ENCODE measurements at places on chromosomes 4 and X.

GRCh38 chr4:176261481-176261880 is 7.5 kb downstream of the ASB5 start:
- DNase-seq, result peak; percentile 68

DNA sequence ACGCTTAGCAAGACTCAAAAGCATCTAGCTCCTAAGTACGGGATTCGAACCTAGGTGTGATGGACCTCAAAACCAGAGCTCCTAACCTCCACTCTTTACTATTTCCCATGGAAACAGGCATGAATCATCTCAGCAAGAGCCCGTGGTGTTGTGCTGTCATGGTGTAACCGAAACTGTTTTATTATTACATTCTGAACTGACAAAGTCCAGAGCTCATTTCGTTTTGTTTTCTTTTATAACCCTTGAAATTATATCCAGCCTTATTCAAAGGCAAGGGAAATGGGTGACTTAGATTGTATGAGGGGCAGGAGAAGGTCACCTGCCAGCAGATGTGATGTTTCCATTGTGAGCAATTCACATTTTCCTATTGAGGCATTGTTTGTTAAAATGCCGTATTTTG is 301.1 kb downstream of the FRMPD4 start:
- no peak for DNase-seq

GRCh38 chr4:96486563-96486962 is 646.7 kb downstream of the PDHA2 start:
- DNase-seq, result no peak

DNA sequence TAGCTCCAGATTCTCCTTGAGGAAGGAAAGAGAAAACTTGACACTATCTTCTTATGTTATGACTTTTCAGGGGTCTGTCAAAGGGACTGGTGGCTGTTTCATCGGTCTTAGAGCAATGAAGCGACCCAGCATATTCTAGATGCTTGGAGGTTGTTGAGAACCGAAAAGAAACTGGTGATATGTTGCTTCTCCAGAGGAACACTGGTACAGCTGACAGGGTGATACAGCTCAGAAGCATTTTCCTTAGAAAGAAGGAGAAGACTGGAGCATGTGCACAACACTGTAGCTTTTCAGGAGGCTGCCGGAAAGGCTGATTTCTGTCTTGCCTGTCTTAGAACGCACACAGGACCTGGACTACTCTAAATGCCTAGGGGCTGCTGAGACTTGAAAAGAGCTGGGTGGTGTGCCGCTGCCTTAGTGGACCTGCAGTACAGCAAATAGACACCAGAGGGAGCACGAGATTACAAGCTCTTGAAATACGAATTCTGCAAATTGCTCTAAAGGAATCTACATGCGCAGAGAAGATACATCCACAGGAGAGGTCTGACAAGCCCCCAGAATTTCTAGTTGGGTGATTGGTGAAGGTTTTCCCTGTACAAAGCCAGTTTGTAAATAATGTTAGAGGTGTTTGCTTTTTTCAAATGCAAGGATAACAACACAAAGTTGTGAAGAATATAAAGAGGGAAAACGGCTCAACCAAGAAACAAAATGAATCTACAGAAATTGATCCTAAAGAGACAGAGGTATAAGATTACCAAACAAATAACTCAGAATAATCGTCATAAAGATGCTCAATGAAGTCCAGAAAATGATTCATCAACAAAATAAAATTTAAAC is 223.1 kb upstream of the DMD start:
- DNase-seq, result peak; percentile 13

DNA sequence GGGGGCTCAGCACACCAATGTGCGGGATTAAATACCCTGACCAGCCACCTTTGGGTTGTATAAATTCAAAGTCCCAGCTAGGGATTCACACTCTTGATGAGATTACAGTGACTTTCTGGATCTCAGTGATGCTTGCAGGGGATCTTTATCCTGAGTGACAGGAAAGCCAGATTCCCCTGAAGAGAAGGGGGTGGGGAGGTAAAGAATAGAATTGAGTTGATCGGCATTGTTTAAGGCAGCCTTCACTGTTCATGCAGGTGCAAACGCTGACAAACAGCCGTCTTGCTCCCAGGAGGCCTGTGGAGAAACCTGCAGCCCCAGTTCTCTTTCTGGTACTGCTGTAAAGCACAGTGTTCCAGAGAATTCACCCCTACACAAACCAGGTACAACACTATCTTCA is 19.0 kb downstream of the CXXC4 start:
- DNase-seq, result no peak

DNA sequence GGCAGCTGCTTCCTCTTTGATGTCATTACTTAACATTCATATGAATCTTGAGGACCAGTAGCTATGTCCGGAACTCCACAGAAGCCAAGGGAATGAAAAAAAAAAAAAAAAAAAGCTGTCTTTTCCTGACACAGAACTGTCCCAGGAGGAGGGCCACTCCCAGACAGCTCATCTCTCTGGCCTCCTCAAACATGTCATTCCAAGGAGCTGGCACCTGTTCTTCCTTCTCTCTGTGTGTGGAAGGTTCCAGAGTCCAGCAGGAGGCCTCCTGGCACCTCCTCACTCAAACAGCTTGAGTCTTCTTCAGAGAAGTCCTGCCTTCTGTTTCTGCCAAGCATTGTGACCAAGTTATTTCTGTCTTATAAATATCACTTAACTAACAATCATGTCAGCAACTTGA is 458.5 kb downstream of the AFF2 start:
- no peak for DNase-seq

DNA sequence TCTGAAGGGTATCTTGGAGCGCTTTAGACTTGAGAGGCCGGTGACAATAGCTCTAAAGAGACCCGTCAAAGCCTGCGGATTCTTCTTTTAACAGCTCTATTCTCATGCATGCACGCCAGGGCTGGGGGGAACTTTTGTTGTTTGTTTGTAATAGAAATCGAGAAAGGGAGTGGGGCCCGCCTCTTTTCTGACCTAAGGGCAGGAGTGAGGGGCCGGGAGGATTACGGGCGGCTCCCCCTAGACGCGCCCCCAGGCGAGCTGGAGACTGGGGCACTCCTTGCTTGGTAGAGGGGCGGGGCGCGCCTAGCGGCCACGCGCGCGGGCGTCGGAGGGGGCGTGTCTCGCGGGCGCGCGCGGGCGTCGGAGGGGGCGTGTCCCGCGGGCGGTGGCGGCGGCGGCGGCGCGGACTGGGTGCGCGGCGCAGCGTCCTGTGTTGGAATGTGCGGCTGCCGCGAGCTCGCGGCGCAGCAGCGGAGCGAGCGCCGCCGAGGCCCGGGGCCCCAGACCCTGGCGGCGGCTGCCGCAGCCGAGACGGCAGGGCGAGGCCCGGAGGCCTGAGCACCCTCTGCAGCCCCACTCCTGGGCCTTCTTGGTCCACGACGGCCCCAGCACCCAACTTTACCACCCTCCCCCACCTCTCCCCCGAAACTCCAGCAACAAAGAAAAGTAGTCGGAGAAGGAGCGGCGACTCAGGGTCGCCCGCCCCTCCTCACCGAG is at the start of gene REST:
Gene REST, plus strand, starts transcription at position 412 of the 717 bp plus-strand sequence. CDS start 2,739 bp downstream, outside the sequence.
- DNase-seq, result peak; percentile 63

DNA sequence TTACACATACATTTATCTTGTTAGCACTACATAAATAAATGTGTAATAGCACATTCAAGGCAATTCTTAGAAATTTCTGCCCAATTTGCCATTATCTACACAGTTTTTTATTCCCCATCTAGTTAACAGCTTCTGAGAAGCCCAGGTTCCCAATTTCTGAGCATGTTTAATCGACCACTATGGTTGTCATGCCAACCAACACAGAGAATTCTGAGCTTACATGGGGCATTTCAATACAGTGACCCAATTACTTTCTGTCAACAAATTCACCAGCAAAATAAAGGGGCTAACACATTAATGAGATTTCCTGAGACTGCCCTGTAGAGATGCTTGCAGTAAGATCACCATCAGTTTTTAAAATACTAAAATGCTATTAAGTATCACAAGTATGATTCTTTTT is 22.0 kb downstream of the GPM6A start:
- no peak for DNase-seq

- DNase-seq, result no peak
Observed at GRCh38 chr4:82450966-82451755, 20.8 kb downstream of the ENOPH1 start.

DNA sequence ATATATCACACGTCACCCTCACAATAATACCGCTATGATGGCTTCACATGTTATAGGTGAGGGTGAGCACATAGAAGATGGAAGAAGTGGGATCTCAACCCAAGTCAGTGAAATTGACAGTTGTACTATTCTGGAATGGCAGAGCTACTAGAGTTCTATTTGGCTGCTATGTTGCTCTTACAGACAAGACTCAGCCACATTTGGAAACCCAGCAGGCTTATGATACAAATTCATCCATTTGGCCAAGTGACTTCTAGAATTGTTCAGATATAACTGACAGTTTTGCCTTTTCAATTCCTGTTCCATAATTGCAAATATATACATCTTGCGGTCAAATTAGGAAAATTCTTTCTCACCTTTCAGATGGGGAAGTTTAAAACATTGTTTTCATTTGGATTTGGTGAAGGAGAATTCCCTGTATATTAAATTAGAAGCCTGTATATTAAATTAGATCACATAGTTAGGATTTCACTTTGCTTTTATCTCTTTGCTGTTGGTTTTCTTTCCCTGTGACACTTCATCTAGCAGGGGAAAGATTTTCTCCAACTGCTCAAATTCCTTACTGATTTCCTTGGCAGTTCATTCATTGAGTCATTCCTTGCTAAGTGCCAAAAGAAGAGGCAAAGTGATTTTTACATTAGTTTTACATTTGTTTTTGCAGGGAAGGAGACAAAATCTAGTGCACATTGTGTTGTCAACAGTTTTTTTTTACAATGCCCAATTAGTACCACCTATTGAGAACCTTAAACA is 120.6 kb upstream of the TBC1D9 start:
- DNase-seq, result peak; percentile 67

DNA sequence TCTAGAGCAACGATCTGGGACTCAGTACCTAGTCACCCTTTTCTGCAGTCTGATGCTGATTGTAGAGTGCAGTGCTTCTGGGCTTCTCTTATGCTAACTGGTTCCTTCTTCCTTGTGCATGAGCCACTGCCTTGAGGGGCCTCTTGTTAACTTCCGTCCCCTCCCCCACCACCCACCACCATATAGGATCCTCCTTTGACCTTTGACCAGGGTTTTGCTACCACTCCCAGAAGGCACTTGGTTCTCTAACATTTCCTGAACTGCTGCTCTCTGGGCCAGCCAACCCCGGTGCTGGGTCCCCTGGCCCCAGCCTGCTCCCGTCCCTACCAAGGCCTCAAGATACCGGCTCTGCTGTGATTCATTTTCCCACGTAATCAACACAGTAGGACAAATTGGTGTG is 104.6 kb upstream of the KLF3 start:
- no peak for DNase-seq

DNA sequence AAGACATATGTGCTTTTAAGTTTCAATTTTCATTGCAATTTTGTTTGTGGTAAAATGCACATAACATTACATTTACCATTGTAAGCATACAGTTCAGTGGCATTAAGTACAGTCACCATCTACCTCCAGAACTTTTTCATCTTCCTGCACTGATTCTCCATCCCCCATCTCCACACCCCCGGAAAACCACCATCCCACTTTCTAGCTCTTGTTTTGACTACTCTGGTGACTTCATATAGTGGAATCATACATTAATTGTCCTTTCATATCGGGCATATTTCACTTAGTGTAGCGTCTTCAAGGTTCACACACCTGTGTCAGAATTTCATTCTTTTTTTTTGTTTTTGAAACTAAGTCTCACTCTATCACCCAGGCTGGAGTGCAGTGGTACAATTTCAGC is 143.5 kb downstream of the GPR143 start:
- no peak for DNase-seq

GRCh38 chrX:56791456-56791855 is 62.4 kb downstream of the NBDY start:
- no peak for DNase-seq

DNA sequence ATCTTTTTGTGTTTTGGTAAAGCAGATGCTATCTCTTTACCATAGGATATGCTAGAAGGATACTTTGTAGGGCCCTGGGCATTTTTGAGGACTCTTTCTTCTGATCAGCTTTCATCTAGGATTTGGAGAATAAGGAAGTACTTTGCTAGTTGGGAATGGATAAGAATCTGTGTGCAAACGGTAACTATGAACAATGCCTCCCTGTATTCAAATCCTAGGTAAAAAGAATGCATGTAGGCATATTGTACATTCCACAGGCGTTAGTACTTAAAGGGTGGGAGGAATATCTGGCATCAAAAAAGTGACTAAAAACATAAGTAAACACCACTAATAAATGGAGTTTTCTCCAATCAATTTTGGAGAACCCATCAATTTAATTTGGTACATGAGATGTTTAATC is 59.7 kb downstream of the SH3BGRL start:
- peak; percentile 42 for DNase-seq

GRCh38 chr4:169601016-169601771 is 11.2 kb downstream of the NEK1 start:
- DNase-seq, result no peak

DNA sequence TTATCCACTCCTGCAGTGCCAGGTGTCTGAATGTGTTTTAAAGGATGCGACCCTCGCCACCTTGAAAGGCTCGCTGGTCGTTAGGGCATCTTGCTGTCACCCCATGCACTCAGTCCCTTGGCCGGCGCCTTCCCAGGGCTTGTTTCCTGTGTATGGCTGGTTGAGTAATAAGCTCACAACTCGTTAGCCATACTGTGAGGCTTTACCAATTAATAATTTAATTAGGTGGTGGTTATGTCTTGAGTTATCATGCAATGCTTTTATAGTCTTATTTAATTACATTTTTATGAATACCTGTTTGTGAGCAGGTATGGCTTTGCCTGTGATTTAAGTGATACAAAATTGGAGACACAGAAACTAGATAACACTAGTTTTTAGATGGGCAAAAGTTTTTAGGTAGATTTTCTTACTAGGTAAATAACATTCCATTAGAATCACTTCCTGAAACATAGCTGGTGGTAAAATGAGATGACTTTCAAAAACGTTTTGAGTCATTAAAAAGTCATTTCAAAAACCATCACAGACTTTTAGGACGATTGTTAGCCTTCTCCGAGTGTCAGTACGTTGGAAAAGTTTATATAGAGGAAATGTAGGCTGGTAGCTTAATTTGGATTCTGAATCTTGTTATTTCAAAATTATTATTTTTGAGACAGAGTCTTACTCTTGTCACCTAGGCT is 18.2 kb downstream of the PTTG2 start:
- DNase-seq, result no peak

DNA sequence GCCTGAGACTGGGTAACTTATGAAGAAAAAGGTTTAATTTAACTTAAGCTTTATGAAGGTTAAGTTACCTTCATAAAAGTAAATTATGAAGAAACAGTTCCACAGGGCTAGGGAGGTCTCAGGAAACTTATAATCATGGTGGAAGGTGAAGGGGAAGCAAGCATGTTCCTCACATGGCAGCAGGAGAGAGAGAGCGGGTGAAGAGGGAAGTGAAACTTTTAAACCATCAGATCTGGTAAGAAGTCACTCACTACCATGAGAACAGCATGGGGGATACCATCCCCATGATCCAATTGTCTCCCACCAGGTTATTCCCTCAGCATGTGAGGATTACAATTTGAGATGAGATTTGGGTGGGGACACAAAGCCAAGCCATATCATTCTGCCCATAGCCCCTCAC is 944.7 kb upstream of the NDST4 start:
- DNase-seq, result no peak

GRCh38 chrX:65587616-65588526 is 53.3 kb upstream of the LAS1L start:
- peak; percentile 51 for DNase-seq

- no peak for DNase-seq
Observed at GRCh38 chr4:105241451-105241850, 94.8 kb downstream of the TET2 start.

- no peak for DNase-seq
Observed at GRCh38 chrX:71111141-71111843, at the start of gene IL2RG. IL2RG (minus strand) TSS chrX:71111577; CDS start chrX:71111539, 38 bp downstream.

GRCh38 chr4:187108845-187109244 is 385.2 kb upstream of the FAT1 start:
- DNase-seq, result peak; percentile 46

- DNase-seq, result no peak
Observed at GRCh38 chr4:107640197-107640596, 79.8 kb downstream of the PAPSS1 start.

All from fibroblast of upper back skin (primary cell).